Naive thymus-derived CD4-positive, alpha-beta T cell (primary cell): ENCODE measurements at places on chromosomes 6 and 20. TPM values are rescaled to one million over a fixed set of nuclear protein-coding genes. Genes with fewer than 3 reads are reported as not detected.

Gene RAET1L
- not detected for total RNA-seq

Gene FAM83B
- total RNA-seq: not detected

Gene ZNF165
- total RNA-seq: 0.86 TPM

Gene CBLN4
- total RNA-seq: not detected

Gene PLA2G7
- 0.88 TPM for total RNA-seq

Gene MYB
- total RNA-seq: 16.5 TPM

Gene HSPA12B
- not detected for total RNA-seq

Gene GABRR1
- total RNA-seq: not detected

DNA sequence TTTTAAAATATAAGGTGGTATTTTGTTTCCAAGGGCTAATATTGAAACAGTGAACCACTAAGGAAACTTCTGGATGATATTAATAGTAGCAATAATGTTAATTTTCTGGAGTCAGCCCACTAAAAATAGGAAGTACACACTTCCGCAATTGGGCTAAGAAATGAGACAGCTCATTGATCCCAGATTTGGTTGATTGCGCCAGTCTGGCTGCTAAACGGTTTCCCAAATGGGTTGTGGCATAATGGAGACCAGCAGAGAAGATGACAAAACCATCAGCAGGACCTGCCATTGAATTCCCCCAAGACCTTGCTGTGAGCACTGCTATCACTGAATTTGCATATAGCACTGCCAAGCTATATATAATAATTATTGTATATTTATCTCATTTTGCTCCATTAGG, 71.2 kb upstream of the SGK1 start:
- DNase-seq: no peak

- no peak for DNase-seq
Observed at GRCh38 chr6:44739181-44739580, 351.7 kb downstream of the CDC5L start.

DNA sequence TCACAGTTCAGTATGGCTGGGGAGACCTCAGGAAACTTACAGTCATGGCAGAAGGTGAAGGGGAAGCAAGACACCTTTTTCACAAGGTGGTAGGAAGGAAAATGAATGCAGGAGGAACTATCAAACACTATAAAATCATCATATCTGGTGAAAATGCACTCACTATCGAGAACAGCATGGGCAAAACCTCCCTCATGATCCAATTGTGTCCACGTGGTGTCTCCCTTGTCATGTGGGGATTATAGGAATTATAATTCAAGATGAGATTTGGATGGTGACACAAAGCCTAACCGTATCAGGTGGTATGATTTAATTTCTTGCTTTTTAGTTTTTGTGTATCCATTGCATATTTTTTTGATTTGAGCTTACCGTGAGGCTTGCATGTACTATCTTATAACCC, 133.2 kb upstream of the SYNCRIP start:
- DNase-seq: no peak

DNA sequence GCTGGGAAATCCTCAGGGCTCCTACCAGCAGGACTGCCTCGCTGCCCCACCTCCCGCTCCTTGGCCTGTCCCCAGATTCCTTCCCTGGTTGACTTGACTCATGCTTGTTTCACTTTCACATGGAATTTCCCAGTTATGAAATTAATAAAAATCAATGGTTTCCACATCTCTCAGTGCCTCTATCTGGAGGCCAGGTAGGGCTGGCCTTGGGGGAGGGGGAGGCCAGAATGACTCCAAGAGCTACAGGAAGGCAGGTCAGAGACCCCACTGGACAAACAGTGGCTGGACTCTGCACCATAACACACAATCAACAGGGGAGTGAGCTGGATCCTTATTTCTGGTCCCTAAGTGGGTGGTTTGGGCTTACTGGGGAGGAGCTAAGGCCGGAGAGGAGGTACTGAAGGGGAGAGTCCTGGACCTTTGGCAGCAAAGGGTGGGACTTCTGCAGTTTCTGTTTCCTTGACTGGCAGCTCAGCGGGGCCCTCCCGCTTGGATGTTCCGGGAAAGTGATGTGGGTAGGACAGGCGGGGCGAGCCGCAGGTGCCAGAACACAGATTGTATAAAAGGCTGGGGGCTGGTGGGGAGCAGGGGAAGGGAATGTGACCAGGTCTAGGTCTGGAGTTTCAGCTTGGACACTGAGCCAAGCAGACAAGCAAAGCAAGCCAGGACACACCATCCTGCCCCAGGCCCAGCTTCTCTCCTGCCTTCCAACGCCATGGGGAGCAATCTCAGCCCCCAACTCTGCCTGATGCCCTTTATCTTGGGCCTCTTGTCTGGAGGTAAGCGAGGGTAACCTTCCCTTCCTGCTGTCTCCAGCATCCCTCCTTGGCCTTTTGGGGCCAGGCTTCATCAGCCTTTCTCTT, at the start of gene CFB:
Gene CFB (plus strand): TSS at position 589 of the 863 bp plus-strand sequence. CDS start 127 bp downstream, at position 716.
- DNase-seq: no peak

DNA sequence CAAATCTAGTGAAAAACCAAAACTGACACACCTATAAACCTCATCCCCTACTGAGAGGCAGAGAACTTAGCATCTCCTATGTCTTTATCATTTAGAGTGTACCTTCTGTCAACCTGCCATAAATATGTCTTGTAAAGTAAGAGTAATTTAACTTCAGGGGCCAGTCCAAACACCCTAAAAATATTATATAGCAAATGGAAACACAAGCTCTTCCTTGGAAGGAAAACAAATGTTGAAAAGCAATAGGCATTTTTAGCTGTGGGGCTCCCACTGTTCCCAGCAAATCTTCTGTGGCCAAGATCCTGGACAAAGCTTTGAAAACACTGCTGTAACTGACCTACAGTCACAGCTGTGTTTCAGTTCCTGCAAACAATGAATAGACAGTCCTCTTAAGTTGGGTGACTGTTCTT, 140.0 kb upstream of the RNF217 start:
- no peak for DNase-seq

- no peak for DNase-seq
Observed at GRCh38 chr20:64188682-64189529, 24.7 kb downstream of the MYT1 start.

DNA sequence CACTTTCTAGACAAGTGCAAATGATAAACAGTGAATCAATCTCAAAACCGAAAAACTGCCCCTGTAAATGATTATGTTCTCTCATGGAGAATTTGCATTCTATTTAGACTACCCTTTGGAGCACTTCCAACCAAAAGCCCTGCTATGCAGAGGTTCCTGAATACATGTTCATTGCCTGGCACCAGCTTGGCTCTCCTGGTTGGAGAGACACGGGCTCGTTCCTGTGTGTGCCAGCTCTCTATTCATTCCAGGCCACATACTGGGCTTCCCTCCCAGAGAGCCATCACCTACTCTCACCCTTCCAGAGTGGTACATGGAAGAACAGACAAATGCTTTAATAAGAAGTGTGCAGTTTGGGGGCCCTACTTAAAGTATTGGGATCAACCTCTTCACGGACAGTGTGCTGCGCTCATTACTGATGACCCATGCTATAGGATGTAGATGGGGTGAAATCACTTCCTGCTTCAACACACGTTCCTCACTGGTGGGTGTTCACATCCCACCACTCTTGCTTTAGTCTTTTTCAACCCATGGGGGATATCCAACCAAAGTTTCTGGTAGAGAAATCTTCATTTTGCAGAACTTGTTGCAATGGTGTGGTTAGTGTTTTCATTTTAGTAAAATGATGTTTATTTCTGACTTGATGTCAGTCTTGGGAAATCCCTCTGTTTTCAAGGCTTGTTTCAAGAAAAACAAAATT, 38.5 kb upstream of the NAA20 start:
- DNase-seq: no peak

DNA sequence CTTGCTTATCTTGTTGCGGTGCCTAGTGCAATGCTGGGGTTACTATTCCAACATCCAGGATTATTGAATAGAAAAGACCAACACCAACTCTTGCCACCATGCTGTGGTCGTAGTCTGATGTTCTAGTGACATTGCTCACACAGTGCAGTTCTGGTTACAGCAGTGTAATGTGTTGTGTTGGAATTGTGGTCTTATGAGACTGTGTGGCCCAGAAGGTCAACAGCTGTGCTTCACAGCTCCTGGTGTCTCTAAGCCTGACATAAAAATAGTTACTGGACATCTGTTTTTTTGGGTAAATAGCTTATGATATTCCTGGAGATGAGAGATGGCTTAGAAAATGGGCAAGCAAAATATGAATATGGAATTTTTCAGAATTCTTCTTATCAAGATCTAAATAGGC, 57.6 kb downstream of the SLC22A2 start:
- DNase-seq: no peak

GRCh38 chr6:11653028-11653583, 115.6 kb downstream of the TMEM170B start:
- DNase-seq: no peak

DNA sequence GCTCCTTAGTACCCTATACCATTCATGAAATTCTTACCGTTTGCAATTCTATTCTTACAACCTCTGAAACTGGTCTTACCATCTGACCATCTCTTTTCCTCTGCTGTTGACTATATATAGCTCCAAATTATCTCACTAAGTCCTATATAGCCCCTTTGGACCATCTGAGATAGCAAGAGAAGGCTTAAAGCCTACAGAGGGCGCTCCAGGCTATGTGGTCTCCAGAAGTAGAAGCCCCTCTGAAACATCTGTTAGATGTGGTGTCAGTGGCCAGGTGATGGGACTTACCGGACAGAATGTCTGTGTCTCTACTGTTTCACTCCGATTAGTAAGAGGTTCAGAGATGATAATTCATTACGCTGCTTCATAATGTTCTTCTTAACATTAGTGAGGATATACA, 140.7 kb upstream of the BMP2 start:
- DNase-seq: no peak

GRCh38 chr6:108331982-108332381, 37.1 kb downstream of the AFG1L start:
- no peak for DNase-seq

DNA sequence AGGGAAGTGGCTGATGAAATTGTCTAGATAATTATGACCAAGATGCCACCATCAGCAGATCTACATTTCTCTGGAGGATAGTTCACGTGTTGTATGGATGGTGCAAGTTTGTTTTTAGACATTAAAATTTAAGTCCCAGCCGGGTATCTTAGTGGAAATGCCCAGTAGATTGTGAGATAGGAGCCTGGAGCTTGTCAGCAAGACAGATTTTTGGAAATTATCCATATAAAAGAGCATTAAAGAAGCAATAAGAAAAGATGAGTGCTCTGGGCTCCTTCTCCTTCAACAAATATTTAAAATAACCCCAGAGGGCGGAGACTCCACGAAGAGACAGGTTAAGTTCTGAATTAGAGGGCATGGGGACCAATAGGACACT, 47.6 kb upstream of the SMLR1 start:
- DNase-seq: no peak

- no peak for DNase-seq
Observed at GRCh38 chr6:149887343-149887742, 10.6 kb downstream of the RAET1E start.
